Urothelium cell line (cell line): ENCODE measurements at places on chromosomes 6 and 20.

- no peak for DNase-seq
Observed at GRCh38 chr6:71420095-71420692, 131.6 kb downstream of the OGFRL1 start.

DNA sequence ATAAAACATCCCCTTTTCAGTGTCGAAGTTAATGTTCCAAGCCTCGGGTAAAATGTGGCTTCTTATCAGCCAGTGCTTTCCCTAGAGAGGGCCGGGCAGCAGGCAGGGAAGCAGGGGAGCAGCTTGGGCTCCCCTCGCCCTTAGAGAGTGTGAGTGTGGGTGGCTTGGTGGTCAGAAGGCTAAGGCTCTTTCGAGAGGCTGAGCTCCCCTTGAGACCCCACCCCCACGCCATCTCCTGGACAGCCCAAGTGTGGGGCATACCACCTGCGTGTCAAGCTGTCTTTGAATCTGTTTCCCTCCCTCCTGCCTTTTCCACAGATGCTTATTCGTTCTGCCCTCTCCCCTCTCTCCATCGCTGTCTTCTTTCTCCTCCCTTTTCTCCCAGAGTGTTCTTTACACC is 95.1 kb upstream of the FOXP4 start:
- DNase-seq = no peak

DNA sequence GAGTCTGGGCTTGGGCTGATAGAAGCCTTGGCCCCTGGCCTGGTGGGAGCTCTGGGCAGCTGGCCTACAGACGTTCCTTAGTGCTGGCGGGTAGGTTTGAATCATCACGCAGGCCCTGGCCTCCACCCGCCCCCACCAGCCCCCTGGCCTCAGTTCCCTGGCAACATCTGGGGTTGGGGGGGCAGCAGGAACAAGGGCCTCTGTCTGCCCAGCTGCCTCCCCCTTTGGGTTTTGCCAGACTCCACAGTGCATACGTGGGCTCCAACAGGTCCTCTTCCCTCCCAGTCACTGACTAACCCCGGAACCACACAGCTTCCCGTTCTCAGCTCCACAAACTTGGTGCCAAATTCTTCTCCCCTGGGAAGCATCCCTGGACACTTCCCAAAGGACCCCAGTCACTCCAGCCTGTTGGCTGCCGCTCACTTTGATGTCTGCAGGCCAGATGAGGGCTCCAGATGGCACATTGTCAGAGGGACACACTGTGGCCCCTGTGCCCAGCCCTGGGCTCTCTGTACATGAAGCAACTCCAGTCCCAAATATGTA is 957 bp upstream of the VEGFA start:
- DNase-seq = no peak

DNA sequence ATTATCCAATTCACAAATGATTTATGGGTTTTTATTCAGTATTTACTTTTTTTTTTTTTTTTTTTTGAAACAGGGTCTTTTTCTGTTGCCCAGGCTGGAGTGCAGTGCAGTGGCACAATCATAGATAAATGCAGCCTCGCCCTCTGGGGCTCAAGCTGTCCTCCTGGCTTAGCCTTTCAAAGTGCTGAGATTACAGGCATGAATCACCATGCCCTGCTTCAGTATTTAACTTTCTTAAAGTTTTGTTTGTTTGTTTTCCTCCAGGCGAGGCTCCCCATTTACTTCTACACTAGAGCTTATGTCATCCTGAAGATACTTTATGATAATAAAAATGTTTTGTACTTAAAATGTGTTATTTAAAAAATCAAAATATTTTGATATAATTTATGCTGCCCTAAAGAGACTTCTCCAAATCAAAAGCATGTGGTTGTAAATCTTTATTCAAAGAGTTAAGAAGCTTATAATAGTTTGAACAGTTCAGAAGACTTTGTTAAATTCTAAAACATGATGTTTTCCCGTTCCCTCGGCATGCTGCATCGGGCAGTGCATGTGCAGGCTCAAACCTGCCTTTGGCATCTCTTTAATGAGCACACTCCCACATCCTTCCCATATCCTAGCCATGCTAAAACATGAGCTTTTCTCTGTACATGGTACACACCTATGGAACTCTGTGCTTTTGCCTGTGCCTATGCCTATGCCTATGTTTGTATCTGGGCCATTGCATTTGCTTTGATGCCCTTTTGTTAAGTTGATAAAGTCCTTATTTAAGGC is 11.0 kb downstream of the SMPDL3A start:
- no peak for DNase-seq

- no peak for DNase-seq
Observed at GRCh38 chr6:169638388-169638787, 63.4 kb downstream of the WDR27 start.

DNA sequence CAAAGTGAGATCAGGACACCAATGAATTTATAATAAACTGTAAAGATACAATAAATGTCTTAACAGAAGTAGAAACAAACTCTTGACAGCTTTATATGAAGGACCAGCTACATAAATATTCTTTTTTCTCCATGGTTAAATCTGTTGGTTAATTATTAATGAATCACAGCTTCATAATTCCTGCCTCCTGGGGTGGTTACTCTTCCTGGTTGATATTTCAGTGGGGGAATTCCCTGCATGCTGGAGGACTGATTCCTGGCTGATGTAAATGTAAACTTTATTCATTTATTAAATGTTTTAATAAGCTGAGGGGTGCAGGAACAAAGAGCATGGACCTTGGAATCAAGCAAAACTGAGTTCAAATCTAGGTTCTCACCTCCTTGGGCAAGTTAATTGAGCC is 16.2 kb upstream of the RCAN2 start:
- DNase-seq = no peak
